Activated T-helper 2 cell treated with anti-CD3 and anti-CD28 coated beads, Interferon-gamma antibody, Interleukin-2, Interleukin-4, amounts not matched to agents 10 μg/mL and 5 μg/mL and 100 μg/mL, durations not matched to agents 14 hours and 24 hours and 36 hours (primary cell): ENCODE measurements at places on chromosomes 12 and 14. TPM values are rescaled to one million over a fixed set of nuclear protein-coding genes. Genes with fewer than 3 reads are reported as not detected.
A peak's percentile ranks its signal among the peaks of the same experiment; 100 is the strongest.

DNA sequence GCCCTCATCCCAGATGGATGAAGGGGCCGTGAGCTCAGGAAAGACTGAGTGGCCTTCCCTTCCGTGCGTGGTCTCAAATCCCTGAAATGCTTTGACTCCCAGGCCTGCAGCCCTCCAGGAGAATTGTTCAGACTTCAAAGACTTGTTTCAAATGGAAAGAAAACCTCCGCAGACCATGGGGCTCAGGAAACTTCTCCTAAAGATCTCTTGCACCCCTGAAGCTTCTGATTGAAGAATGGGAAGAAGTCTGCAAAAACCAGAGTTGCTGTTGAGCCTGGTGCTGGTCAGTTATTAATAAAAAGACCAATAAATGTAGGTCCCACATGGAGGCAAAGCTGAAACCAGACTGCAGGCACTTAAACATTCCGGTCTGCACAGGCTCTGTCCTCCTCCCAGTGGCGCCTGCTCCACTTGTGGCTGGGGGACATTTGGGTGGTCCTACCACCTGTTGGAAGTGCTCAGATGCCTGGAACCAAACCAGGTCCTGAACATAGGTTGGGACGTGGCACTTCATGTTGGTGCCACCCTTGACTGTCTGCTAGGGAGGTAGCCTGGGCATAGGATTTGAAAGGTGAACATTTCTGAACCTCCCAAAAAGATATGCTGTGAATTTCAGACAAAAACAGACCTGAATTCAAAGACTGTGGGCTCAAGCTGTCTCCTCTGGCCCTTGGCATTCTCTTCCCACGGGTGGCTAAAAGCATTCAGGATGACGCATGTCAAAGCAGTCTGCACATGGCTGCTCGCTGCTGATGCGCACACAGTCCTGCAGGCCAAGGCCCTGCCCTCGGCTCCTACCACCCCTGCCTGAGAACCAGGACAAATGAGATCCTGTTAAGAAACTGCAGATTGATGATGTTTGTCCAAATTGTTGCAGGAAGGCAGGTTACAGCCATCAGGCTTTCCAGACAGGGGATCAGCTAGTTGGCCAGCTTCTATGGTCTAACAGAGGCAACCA is 36.2 kb upstream of the MEG3 start:
- no peak overlapping the region for H3K4me3 ChIP-seq
- H3K27me3 ChIP-seq = no peaks in the 10 kb centered on the region
- H3K36me3 ChIP-seq = no peaks in the 10 kb centered on the region
- H3K27ac ChIP-seq = no peak overlapping the region
- DNase-seq = no peak
- H3K4me1 ChIP-seq = no peaks in the 10 kb centered on the region

Gene PTPN6
- 250 and 252 TPM in 2 replicates for total RNA-seq

- peaks cover 7% of the 10 kb centered on the region for H3K36me3 ChIP-seq
- H3K27me3 ChIP-seq = peaks cover 6% of the 10 kb centered on the region
- H3K4me1 ChIP-seq = peaks cover 23% of the 10 kb centered on the region
- H3K4me3 ChIP-seq = peak overlapping the region; percentile 82
- DNase-seq = peak; percentile 12
- peak overlapping the region; percentile 90 for H3K27ac ChIP-seq
Observed at GRCh38 chr12:106954462-106955376, 988 bp upstream of the TMEM263 start.

GRCh38 chr12:53749986-53750811 is 1.6 kb downstream of the CISTR start:
- no peak for DNase-seq
- H3K27me3 ChIP-seq = peaks cover 10% of the 10 kb centered on the region
- H3K4me3 ChIP-seq = peak overlapping the region; percentile 48
- no peak overlapping the region for H3K27ac ChIP-seq
- peaks cover 16% of the 10 kb centered on the region for H3K4me1 ChIP-seq

Gene PLXNC1
- 6.6 and 7.2 TPM in 2 replicates for total RNA-seq

Gene ACADS
- total RNA-seq = 16.4 and 16.6 TPM in 2 replicates

DNA sequence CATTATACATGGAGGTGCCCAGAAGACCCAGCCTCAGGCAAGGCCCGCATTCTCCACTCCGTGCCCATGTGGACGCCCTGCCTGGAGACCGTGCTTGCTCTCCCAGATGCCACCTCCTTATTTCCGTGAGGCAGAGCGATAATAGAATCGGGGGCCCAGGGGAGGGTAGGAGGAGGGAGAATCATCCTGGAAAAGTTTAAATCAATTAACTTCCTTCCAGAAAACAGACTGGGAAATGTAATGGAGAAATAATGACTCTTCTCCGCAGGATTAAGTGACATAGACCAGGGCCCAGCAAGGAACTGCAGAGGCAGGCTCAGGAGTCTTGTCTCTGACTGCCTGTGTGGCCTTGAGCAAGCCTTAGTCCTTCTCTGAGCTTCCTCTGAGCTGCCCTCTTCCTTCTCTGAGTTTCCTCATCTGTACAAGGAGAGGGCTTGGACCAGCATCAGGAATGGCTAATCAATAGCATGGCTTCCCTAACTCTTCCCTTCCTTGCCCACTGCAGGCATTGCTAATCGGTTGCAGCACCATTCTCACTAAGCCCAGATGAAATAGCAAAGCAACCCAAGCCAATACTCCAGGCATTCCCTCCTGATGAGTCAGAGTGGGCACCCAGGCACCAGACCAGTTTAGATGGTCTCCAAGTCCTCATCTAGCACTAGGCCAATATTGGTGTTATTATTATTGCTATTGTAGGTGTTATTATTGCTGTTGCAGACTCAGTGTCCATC is 11.3 kb upstream of the FAM222A start:
- no peak overlapping the region for H3K4me3 ChIP-seq
- no peaks in the 10 kb centered on the region for H3K36me3 ChIP-seq
- H3K27ac ChIP-seq = no peak overlapping the region
- no peak for DNase-seq

Gene TMEM132C
- total RNA-seq = not detected in 2 replicates

- H3K27ac ChIP-seq = no peak overlapping the region
- H3K4me3 ChIP-seq = no peak overlapping the region
- peaks cover 19% of the 10 kb centered on the region for H3K27me3 ChIP-seq
- DNase-seq = no peak
Observed at GRCh38 chr12:3363608-3364007, 127.4 kb upstream of the PRMT8 start.

DNA sequence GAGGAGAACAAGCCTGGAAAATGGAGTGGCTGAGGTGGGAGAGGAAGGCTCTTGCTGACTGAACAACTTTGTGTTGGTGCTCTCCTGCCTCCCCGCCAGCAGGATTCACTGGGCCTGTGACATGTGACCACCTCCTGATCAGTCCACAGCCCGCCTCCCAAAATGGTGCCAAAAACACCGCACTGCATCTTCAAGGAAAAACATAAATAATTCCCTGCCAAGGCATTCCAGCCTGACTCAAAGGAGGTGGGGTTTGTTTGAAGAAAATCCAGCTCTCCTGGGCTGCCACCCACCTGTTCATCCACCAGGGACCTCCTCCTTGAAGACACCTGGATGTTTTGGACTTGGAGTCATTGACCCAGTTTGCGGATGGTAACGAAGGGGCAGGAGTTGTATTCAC is 83.8 kb upstream of the PIWIL1 start:
- H3K27ac ChIP-seq = no peak overlapping the region
- no peaks in the 10 kb centered on the region for H3K27me3 ChIP-seq
- DNase-seq = no peak
- no peaks in the 10 kb centered on the region for H3K4me1 ChIP-seq
